Hepatocyte (in vitro differentiated cells): ENCODE measurements at places on chromosomes 7 and 10. TPM values are rescaled to one million over a fixed set of nuclear protein-coding genes. Genes with fewer than 3 reads are reported as not detected.
A peak's percentile ranks its signal among the peaks of the same experiment; 100 is the strongest.

The EMX2 gene
- 0.12 TPM in 1 of 2 replicates, not detected in the other for total RNA-seq

The ADRA2A gene
- 1.6 and 1.9 TPM in 2 replicates for total RNA-seq

GRCh38 chr10:86753638-86754434 is 2.6 kb upstream of the BMPR1A start:
- DNase-seq = peak; percentile 22

DNA sequence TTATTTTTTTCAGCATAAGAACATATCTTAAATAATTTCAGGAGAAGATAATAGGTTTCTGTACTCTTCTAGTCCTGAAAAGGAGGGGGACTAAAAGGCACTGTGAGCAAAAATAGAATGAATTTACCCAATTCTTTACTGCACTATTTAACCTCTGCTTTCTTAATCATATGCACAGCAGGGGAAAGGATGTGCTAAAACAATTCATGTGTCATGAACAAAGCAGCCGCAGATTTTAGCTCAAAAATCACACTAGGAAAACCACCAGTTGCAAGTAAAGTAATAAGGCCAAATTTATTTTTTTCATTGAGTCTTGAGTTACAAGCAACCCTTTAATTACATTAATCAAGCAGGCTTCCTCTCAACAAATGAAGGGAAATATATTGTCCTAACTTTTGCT is 80.1 kb downstream of the CABCOCO1 start:
- no peak for DNase-seq

DNA sequence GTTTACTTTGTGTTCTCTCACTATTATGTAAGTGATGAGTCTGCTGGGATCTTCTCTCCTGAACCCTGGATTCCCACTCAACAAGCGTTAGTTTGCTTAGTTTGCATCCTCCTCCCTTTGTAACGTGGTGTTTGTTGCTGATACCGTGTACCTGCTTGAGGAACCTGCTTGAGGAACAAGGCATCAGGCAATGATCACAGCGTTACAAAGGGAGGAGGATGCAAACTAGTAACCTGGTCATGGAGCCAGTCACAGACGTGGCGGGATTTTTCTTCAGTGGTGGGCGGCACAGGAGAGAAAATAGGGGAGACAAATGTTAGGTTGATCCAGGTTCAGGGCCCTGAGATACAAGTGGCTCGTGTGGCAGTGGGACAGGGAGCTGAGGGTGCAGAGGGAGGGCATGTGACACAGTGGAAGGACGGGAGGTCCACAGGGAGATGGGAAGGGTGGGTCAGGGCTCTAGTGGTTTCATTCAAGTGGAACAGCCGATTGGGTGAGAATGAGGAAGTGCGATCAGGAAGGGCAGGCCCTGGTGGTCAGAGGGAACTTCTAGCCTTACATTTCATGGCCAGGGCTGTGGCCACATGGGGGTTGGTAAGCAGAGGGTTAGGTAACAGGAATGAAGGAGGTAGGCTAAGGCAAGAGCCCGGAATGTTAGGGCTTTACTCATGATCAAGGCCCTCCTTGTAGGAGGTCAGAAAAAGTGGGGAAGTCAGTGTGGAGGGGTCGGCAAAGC is 38.0 kb downstream of the SNX10 start:
- no peak for DNase-seq

- no peak for DNase-seq
These were observed 338.7 kb downstream of the DNAJB6 start for GRCh38 chr7:157675427-157675927.

DNA sequence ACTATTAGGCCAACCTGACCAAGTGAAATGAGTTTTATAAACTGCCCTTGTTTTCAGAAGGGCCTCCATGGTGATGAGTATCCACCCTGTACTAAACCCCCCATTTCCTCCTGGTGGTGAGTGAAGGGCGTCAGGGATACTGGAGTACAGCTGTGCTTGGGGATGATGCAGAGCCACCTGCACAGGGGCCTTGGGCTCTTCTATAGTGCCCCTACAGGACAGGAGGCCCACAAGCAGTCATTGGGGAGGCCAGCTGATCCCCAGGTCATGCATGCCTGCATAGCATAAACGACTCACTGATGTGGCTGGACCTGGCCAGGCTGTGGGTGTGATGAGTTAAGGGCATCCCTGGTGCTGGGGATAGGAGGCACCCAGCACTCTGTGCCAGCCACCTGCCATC is 114.1 kb upstream of the CELF2 start:
- no peak for DNase-seq

- peak; percentile 95 for DNase-seq
These were observed 11.7 kb downstream of the HSPB1 start for GRCh38 chr7:76314042-76314721.

DNA sequence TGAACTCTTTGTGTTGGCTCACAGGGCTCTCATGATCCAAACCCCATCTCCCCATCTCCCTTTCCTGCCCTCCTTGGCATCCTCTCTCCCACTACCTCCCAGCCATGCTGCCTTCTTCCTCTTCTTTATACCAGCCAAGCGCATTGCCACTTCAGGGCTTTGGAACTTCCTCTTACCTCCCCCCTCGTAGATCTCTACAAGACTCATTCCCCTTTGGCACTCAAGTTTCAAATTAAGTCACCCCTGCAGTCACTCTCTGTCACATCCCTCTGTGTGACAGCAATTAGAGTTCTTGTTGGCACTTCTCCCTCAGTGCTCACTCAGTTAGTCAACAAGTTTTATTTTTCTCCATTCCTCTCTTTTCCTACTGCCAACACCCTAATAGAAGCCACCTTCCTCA is 20.8 kb upstream of the NRP1 start:
- no peak for DNase-seq
